ENCODE measurements at places on chromosomes 4 and X.

DNA sequence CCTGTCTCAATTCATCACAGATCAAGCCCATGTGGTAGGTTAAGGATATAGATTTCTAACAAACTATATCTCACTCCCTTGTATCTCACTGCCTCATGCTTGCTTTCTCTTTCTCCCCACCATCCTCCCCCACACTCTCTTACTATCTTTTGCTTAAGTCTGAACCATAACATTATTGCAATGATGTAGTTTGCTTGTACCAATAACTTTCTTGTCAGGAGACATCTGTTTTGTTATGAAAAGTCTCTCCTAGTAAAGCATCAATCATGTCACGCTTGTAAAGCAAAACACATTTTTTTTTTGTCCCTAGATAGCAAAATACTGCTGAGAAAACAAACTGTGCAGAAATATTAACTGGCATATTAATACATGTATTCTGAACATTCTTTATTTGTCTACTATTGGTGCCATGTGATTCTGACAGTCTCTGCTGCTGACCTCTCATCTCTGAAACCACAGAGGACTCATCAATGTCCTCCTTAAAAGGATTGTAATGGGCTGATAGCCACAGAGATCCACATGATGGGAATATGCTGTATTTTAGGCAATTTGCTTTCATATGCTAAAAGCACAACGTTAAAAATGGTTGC is 217.5 kb downstream of the VEGFC start:
- DNase-seq = no peak

DNA sequence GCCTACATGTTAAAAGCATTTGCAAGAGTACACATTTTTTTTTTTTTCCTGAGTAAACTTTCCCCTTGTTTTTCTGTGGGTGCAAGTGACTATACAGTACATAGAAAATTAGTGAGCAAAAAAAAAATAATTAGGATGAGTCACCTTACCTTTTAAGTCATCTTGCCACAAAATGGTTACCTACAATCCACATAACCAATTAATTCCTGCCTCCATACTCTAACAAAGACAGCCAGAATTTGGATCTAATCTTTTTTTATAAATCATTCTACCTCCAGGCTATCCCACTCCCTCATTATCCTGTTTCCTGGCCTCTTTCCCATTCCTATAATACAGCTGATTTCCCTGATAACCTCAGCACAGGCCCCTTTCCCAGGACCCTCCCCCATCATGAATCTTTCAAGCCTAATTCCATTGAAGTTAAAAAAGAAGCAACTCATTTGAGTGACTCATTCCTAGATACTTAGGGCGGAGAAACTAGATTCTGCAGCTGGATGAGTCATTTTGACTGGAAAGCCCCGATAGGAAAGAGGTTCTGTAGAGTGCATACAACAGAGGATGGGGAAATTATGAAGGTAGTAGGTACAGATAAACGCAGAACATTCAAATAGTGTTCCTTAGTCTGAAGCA is 128.2 kb downstream of the C4orf51 start:
- no peak for DNase-seq

- no peak for DNase-seq
These were observed 163.3 kb upstream of the MAMLD1 start for GRCh38 chrX:150199803-150200202.

DNA sequence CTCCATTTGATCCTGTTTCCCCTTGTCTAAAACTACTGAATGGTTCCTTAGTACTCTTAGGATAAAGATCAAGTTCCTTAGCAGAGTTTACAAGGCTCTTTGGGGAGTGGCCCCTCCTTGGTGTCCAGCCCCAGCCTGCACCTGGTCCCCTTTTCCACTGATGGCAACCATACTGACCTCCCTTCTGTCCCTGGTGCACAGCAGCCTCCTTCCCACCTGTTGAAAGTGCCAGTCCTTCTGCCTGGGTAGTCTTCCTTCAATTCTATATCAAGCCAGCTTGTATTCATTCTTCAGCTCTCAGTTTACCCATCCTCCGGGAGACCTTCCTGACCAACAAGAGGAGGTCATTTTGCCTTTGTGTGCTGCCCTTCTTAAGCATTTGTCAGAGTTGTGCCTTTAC is 30.4 kb upstream of the NMU start:
- DNase-seq = no peak

DNA sequence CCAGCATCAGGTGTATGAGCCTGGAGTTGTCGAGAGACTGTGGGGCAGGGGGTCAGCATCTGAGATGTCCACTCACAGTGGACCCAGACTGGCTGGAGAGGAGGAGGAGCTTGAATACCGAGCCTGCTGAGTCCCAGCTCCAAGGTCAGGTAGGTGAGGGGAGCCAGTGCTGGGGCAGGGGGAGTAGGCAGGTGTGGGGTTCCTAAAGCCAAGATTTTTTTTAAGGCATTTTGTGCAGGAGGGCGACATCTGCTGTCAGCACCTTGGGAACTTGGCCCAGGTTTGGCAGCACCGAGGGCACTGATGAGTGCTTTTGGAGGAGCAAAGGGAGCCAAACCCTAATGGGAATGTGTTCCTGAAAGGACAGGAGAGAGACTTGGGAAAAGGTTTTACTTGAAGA is 64.2 kb upstream of the MSANTD1 start:
- DNase-seq = no peak

GRCh38 chrX:27976284-27976683 is 5.0 kb downstream of the DCAF8L1 start:
- no peak for DNase-seq

GRCh38 chr4:54213761-54214160 is 15.3 kb upstream of the PDGFRA start:
- no peak for DNase-seq

DNA sequence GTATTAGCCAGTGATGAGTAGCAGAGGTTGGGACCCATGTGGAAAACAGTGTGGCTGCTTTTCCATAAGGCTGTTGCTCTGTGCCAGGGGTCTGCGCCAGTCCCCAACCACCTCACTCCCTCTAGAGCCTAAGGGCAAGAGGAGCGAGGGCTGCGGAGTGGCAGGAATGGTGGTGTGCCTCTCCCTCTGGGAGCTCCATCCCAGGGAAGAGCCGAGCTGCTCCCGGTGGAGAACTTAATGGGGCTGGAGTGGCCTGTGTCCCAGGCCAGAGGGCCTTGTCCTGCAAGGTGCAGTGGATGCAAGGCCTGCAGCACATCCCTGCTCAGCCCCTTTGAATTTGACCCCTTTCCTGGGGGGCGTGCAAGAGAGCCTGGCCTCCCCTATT is 105.4 kb upstream of the GRXCR1 start:
- DNase-seq = no peak

- no peak for DNase-seq
These were observed 67.4 kb upstream of the UGT2B10 start for GRCh38 chr4:68748181-68748991.

DNA sequence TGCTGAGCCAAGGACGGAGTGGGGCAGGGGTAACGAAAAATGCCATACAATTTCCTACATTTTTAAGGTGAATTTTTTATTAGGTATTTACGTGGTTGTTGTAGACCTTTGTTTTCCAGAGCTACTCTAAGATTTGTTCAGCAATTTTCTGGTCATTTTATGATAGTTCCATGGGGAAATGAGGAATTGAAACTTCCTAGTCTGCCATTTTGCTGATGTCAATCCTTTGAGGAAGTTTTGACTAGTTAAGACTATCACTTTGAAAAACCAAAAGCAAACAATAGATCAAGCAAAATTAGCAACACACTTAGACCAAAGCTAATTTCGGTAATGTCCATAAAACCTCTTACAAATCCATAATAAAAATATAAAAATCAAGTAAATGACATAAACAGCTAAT is 7.0 kb upstream of the TLR3 start:
- no peak for DNase-seq

DNA sequence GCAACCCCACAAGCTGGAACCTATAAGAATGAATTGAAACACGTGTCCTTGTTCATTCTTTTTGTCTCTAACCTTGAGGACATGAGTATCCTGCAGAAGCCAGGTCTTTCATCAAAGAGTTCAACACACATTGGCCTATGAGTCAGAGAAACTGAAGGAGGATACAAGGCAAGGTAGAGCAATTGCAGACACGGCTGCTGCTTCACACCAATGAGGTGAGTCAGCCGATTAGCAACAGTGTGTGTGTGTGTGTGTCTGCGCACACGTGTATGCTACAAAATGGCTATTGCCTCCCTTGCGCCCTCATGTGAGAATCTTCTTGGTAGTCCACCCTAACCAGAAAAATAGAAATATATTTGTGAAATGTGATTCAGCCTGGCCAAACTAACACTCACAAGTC is 1477.7 kb upstream of the IGFBP7 start:
- DNase-seq = no peak

- DNase-seq = no peak
These were observed 72.9 kb downstream of the SHOX start for GRCh38 chrX:703466-703865.

GRCh38 chr4:139528377-139529005 is 27.5 kb downstream of the SETD7 start:
- no peak for DNase-seq

DNA sequence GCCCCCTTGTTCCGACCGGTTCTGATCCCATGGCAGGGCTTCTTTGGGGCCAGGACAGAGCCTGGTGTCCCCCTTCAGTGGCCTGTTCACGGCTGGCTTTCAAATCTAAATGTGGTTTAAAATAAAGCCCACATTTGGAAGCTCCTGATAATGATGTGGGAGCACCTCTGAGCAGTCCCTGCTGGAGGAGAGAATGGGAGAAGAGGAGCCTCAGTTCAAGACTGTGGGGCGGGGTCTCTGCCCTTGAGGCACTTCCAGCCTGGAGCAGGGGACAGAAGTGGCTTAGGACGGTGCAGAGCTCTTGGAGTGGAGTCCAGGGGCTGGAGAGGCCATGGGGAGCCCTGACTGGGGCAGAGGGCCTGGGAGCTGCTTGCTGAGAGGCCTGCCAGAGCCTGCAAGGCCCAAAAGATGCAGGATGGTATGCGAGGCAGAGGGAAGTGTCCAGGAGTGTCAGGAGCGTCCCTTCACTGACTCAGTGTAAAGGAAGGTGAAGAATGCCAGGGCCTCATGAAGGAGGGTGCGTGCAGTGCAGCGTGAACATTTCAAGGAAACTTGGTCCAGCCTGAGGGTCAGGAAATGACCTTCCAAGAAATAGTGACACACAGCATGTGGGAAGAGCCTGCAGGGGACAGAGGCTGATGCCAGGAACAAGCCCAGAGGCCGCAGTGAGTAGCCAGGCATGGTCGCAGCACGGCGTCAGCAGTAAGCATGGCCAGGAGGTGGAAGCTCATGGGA is 21.1 kb upstream of the TADA2B start:
- DNase-seq = no peak

GRCh38 chr4:34790131-34790530 is 1454.2 kb downstream of the ARAP2 start:
- DNase-seq = no peak

GRCh38 chrX:120365968-120366367 is 4.1 kb downstream of the ATP1B4 start:
- no peak for DNase-seq

DNA sequence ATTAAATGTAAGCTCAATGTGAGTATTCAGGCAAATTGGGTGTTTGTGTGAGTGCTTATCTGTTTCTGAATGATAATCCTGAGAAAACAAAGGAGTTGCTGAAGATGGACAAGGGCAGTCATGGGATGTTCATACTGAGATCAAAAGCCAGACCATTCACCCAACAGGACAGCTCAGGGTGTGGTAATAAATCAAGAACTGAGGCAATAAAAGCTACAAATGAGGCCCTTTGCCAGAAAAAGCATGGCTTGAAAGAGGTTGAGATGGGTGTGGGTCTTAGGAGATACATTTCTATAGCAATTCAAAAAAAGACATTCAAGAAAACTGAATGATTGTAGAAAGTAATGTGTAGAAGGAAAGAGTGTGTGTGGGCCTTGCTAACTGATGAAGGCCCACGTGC is 425.8 kb upstream of the BOD1L1 start:
- DNase-seq = no peak

DNA sequence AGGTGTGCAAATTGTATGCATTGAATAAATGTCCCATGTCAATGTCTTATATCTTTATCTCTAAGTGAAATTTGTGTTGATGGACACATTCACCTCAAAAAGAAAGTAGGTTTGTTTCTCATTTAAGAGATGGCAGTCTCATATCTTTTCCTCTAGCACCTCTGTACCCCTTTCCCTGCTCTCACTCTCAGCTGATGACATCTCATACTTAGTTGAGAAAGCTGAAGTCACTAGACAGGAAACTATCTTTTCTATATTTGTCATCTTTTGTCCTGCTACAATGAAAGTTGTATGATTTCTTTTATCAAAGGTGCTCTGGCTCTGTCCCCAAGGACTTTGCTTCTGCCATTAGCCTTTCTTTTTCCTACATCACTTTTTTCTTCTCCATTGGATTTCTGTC is 84.0 kb upstream of the GRPR start:
- no peak for DNase-seq

- DNase-seq = no peak
These were observed 84.1 kb downstream of the TMEM164 start for GRCh38 chrX:110086916-110087484.

DNA sequence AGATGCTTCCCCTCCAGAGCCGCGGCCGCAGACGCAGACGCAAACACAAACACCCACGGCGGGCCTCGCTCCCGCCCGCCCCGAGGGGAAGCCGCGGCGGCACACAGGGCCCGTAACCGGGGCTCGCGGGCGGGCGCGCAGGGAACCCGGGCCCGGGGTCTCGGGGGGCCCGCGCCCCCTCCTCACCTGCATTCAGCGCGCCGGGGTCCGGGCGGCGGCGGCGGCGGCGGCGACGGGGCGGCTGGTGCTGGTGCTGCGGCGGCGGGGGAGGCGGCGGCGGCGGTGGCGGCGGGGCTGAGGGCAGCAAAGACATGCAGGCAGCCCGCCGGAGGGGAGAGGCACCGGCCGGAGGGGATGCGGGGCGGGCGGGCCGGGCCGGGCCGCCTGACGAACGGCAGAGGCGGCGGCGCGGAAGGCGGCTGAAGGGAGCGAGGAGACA is 255 bp upstream of the CNOT6L start:
- no peak for DNase-seq

- no peak for DNase-seq
These were observed 126.7 kb upstream of the STX18 start for GRCh38 chr4:4668355-4669210.

DNA sequence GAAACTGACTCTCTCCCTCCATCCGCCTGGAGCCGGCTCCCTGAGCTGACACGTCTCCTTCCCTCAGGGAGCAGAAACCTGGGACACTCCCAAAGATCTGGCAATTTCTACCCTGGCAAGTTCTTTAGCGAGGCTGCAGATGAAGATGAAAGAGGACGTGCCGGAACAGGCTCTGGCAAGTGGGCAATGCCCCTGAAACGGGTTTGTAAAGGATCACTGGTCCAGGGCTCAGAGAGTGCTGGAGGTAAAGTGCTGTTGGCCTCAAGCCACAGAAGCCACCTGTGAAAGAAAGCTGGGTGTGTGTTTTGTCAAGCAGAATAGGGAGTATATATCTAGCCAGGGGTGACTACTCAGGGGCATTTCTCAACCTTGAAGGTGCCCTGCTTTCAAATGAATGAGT is 131.4 kb upstream of the ATP6AP2 start:
- DNase-seq = no peak
